ENCODE measurements at places on chromosomes 7 and 10. TPM values are rescaled to one million over a fixed set of nuclear protein-coding genes. Genes with fewer than 3 reads are reported as not detected.

- no peak for DNase-seq
Observed at GRCh38 chr10:86970162-86970981, 2.1 kb downstream of the ADIRF start.

DNA sequence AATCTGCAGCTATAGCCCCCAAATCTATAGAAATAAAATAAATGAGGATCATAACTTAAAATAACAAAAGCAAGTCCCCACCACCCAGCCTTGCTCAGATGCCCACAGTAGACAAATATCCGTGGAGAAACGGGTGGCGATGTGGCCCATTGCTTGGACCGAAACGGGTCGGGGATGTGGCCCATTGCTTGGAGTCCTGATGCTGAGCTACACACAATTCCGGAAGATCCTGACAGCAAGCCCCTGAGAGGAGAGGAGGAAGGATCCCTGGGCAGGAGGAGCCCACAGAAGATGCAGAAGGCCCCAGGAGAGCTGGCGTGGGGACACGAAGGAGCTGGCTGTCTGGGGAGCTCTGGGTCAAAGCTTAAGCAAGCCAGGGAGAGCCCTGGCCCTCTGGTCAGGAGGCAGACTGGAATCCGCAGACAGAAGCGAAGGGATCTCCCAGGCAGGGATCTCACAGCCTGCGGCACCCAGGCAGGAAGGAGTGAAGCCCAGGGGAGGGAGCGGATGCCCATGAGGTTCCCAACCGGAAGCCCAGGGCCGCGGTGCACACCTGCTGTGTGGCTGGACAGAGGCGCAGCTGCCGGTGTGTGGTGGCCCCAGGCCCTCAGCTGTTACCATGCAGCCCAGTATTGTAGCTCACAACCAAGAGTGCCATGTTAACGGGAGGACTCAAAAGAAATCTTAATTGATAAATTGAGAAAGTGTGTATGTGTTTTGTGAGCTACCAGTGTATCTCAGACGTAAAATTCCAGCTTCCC lies 138.8 kb downstream of the ADARB2 start:
- no peak for DNase-seq

DNA sequence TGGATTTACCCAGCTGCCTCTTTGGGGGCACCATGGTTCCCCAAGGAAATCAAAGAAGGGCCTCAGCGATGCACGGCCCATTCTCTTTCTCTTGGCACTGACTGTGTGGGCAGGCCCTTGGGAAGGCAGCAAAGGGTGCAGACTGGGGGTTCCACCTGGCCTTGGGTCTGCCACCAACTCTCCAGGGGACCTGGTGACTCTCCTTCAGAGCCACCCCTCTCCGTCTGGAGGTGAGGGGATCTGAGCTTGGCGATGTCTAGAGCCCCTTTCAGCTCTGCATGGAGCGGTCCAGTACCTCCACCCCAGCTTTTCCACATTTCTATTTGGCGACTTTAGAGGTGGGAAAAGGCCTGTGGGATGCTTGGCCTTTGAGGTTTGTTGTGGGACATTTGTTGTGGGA lies 69.1 kb downstream of the C10orf120 start:
- no peak for DNase-seq

GRCh38 chr10:93436591-93437085 lies 45.5 kb downstream of the MYOF start:
- peak; percentile 58 for DNase-seq

GRCh38 chr7:108145401-108145800 lies 15.2 kb upstream of the LAMB4 start:
- no peak for DNase-seq

Gene ADCY1
- total RNA-seq, result 2.3 TPM

Gene KDM7A
- total RNA-seq, result 8.8 TPM

Gene HOXA3
- total RNA-seq, result 5.8 TPM
